ENCODE measurements at places on chromosomes 12 and 14.

- no peak for DNase-seq
- H3K27me3 ChIP-seq: no peaks in the 10 kb centered on the region
- H3K4me1 ChIP-seq: peaks cover 5% of the 10 kb centered on the region
- peaks cover 18% of the 10 kb centered on the region for H3K36me3 ChIP-seq
- no peak overlapping the region for H3K4me3 ChIP-seq
- H3K27ac ChIP-seq: no peak overlapping the region
These were observed 176.8 kb downstream of the ERC1 start for GRCh38 chr12:1167784-1168183.

GRCh38 chr14:74712499-74713394 is at the start of the genes AREL1 and FCF1:
Gene AREL1 (minus strand): TSS chr14:74713080. CDS start chr14:74685615, 27,465 bp downstream.
Gene FCF1 (plus strand): TSS chr14:74713144. CDS start chr14:74713198, 54 bp downstream.
- H3K4me3 ChIP-seq: peak within 1 kb of the TSS; percentile 85
- DNase-seq: peak; percentile 91
- H3K27me3 ChIP-seq: no peaks in the 10 kb centered on the region

DNA sequence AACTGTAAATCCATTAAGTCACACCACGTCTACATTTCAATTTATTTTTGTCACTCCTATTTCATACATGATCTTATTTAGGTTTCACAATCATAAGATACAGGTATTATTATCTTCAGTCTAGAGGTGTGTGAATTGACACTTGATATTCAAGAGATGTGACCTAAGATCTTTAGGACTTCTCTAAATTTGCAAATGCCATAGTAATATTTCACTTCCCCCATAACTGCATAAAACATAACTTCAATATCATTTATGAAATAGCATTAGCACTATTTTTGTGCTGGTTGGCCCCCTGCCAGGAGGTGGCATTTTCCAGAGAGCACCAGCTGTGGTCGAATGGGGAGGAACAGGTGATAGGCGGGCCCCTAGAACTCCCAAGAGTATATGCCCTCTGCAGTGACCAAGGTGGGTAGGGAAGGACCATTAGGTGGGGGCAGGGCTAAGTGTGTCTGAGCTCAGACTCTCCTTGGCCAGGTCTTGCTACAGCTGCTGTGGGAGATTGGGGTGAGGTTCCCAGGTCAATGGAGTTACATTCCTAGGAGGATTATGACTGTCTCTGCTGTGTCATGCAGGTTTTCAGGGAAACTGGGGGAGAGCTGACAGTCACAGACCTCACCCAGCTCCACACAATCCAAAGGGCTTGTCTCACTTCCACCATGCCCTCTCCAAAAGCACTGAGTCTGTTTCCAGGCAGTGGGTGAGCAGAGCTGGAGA is 49.2 kb upstream of the ERGIC2 start:
- peaks cover 14% of the 10 kb centered on the region for H3K27me3 ChIP-seq
- H3K4me1 ChIP-seq: peaks cover 16% of the 10 kb centered on the region
- DNase-seq: no peak

GRCh38 chr14:28629328-28630004 is 137.1 kb upstream of the FOXG1 start:
- H3K4me3 ChIP-seq: no peak overlapping the region
- peaks cover 9% of the 10 kb centered on the region for H3K4me1 ChIP-seq
- H3K27me3 ChIP-seq: peaks cover 46% of the 10 kb centered on the region
- no peaks in the 10 kb centered on the region for H3K36me3 ChIP-seq

GRCh38 chr12:110354172-110354780 is 49.2 kb downstream of the ANAPC7 start:
- no peak for DNase-seq
- no peak overlapping the region for H3K27ac ChIP-seq
- peaks cover 19% of the 10 kb centered on the region for H3K36me3 ChIP-seq

DNA sequence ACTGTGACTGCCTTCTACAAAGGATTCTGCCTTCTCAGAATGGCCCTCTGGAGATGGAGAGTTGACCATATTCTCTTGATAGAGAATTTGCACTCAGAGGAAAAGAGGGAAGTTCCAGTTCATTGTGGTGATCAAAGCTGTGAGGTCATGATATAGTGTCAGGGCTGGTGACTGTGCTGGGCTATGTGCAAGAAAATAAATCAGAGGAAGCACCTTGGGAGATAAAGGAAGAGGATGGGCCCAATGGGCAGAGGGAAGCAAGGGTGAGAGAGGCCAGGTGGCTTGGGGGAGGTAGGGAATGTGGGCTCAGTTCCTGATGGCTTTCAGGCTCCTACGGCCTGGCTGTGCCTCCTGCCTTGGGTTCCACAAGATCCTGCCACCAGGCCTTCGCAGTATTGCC is 145.8 kb downstream of the SLC8A3 start:
- no peaks in the 10 kb centered on the region for H3K4me1 ChIP-seq
- no peaks in the 10 kb centered on the region for H3K36me3 ChIP-seq
- DNase-seq: no peak
- H3K27ac ChIP-seq: no peak overlapping the region

GRCh38 chr12:88206601-88207000 is 64.5 kb downstream of the TMTC3 start:
- H3K4me1 ChIP-seq: no peaks in the 10 kb centered on the region
- H3K27ac ChIP-seq: no peak overlapping the region
- DNase-seq: no peak
- no peaks in the 10 kb centered on the region for H3K27me3 ChIP-seq

DNA sequence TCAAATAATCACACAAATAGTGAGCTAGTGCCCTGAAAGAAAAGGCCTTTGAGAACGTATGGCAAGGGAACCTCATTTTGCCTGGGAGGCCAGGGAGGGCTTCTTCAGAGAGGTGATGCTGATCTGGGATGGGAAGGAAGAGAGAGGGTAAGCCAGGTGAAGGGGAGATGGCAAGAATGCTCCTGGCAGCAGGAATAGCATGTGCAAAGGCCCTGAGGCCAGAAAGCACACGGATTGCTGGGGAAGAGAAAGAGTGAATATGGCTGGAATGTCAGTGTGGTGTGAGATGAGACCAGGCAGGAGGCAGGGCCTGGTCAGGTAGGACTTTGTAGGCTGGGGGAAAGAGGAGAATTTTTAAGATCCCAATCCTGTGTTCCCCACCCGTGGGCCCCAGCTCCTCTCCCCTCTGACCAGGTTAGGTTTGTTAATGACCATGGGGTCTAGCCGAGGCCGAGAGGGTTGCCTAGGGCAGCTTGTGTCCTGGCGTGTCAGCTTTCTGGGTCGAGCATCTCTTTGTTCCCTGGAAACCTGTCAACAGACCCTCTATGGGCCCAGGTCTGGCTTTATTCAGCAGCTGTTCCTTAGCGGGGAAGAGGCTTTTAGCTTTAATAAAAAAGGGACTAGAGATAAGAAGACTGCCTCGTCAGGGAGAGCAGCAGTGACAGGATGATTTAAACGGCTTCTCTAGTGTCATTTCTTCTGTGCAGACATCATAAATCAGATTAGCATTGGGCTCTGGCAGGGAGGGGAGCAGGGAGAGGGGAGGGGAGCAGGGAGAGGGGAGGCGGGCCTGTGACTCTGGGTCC is 123.4 kb downstream of the ADCK1 start:
- no peaks in the 10 kb centered on the region for H3K4me1 ChIP-seq
- H3K27me3 ChIP-seq: no peaks in the 10 kb centered on the region
- no peak for DNase-seq
- no peak overlapping the region for H3K4me3 ChIP-seq
- peaks cover 13% of the 10 kb centered on the region for H3K36me3 ChIP-seq

- peaks cover 6% of the 10 kb centered on the region for H3K4me1 ChIP-seq
- H3K36me3 ChIP-seq: no peaks in the 10 kb centered on the region
- DNase-seq: no peak
- H3K4me3 ChIP-seq: no peak overlapping the region
- H3K27me3 ChIP-seq: peaks cover 3% of the 10 kb centered on the region
These were observed 50.3 kb upstream of the TMX1 start for GRCh38 chr14:51189600-51190376.

- H3K27ac ChIP-seq: no peak overlapping the region
- peaks cover 13% of the 10 kb centered on the region for H3K36me3 ChIP-seq
- no peaks in the 10 kb centered on the region for H3K4me1 ChIP-seq
- H3K27me3 ChIP-seq: no peaks in the 10 kb centered on the region
These were observed 25.9 kb downstream of the ABHD12B start for GRCh38 chr14:50897658-50898175.

GRCh38 chr12:4628406-4628805 is 20.4 kb downstream of the AKAP3 start:
- no peak overlapping the region for H3K4me3 ChIP-seq
- no peak for DNase-seq
- H3K4me1 ChIP-seq: no peaks in the 10 kb centered on the region
- no peak overlapping the region for H3K27ac ChIP-seq
- H3K36me3 ChIP-seq: no peaks in the 10 kb centered on the region

GRCh38 chr12:32265951-32266350 is 133.4 kb upstream of the FGD4 start:
- DNase-seq: no peak
- no peak overlapping the region for H3K27ac ChIP-seq

- no peak overlapping the region for H3K4me3 ChIP-seq
- H3K27ac ChIP-seq: peak overlapping the region; percentile 77
- H3K27me3 ChIP-seq: no peaks in the 10 kb centered on the region
These were observed 39.6 kb downstream of the TEAD4 start for GRCh38 chr12:2998789-2999264.

DNA sequence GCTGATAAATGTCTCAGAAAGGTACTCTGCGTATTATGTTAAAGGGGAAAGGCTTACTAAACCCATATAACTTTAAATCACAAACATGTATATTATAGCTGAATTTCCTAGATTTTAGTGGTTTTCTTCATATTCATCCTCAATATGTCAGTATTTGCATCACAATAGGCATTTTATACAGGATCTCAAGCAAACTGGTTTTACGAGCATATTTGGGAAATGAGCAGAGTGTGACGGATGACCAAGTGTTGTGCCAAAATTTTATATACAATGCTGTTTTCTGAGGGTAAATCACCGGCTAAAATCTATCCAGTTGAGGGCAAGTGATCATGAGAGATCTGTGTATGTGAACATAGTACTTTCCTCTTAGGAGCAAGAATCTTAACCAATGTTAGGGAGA is 8.4 kb downstream of the CPM start:
- H3K4me3 ChIP-seq: no peak overlapping the region
- no peaks in the 10 kb centered on the region for H3K36me3 ChIP-seq
- no peak for DNase-seq
- H3K4me1 ChIP-seq: no peaks in the 10 kb centered on the region
- no peak overlapping the region for H3K27ac ChIP-seq

DNA sequence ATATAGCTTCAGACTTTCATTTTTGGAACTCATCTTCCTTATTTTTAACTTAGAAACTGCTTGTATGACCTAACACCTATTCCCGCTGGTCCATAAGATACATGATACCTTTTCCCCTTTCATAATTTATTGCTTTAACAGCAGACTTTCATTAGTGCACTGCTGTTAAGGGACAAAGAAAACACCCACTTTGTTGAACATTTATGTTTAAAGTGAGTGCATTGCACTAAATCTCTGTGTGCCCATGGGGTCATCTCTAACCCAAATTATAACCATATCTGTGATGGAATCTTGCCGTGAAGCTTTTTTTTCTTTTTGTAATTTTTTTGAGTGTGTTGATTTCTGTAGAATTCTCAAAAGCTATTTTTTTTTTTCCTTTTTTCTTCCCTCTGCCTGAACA is 261.8 kb downstream of the TMTC2 start:
- H3K4me3 ChIP-seq: no peak overlapping the region
- DNase-seq: no peak
- no peaks in the 10 kb centered on the region for H3K36me3 ChIP-seq
- H3K4me1 ChIP-seq: peaks cover 11% of the 10 kb centered on the region
- H3K27ac ChIP-seq: no peak overlapping the region

DNA sequence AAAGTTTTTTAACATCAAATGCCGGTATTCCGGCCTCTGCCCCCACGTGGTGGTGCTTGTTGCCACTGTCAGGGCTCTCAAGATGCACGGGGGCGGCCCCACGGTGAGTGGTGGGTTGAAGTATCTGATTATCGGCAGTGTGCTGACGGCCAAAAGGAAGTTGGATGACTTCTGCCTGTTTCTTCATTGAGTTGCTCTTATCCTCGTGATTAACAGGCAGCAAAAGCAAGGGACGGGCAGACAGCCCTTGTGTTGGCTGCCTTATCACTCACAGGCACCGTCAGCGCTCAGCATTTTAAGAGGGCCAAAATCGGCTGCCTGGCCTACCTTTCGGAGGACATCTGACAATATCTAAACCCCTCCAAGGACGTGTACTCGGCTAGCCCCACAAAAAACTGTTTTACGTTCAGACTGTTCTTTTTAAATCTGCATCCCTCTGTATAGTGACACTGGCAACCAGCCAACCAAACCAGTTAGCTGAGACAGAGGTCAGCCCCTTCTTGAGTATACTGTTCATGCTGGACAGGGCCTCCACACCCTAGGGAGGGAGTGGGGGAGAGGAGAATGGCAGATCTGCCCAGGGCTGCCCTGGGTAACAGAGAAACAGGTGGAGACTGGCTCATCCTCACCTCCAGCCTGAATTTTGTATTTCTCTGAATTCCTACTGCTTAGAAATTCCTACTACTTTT is 22.9 kb upstream of the AKAP5 start:
- peaks cover 69% of the 10 kb centered on the region for H3K4me1 ChIP-seq
- no peak for DNase-seq
- no peak overlapping the region for H3K4me3 ChIP-seq
- H3K27me3 ChIP-seq: no peaks in the 10 kb centered on the region

DNA sequence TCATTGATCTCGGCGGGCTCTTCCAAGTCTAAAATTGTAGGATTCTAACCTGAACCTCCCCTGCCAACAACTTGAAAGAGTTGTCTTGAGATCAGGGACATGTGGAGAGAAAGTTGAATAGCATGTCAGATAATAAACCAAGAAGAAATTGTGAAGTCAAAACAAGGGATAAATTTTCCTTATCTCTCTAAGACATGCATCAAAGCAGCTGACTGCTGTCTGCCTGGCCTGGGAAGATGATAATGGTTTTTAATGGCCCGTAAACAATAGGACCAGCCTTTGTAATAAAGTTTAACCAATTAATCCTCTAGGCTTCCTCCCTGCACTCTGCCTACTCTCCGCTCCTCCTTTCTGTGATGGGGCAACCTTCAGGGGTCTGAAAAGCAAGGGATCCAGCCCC is 67.9 kb downstream of the DPF3 start:
- no peaks in the 10 kb centered on the region for H3K27me3 ChIP-seq

- H3K36me3 ChIP-seq: no peaks in the 10 kb centered on the region
- peaks cover 5% of the 10 kb centered on the region for H3K4me1 ChIP-seq
- H3K27ac ChIP-seq: no peak overlapping the region
- DNase-seq: peak; percentile 44
- H3K4me3 ChIP-seq: no peak overlapping the region
These were observed 340.2 kb downstream of the MED13L start for GRCh38 chr12:115936997-115937916.
